Stimulated activated CD4-positive, alpha-beta T cell treated with anti-CD3 and anti-CD28 coated beads, Interleukin-2, amount 100 ng/mL, for 4 hours (primary cell): ENCODE measurements at places on chromosomes 6 and 20.

DNA sequence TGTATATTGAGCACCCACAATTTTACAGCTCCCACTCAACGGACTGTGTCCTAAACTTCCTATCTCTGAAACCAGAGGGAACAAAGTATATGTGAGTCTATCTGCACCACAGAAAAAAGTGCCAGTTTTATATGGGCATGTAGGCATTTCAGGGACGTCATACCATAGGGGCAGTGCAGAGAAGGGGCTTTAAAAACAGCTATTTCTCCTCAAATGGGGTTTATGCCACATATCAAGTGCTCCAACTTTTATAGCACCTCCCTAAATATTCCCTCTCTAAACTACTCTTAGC is 28.9 kb upstream of the ASF1A start:
- DNase-seq, result no peak

GRCh38 chr6:36934901-36935300 is 19.6 kb upstream of the PI16 start:
- no peak for DNase-seq

GRCh38 chr6:165744555-165745228 is 81.7 kb upstream of the PDE10A start:
- no peak for DNase-seq

DNA sequence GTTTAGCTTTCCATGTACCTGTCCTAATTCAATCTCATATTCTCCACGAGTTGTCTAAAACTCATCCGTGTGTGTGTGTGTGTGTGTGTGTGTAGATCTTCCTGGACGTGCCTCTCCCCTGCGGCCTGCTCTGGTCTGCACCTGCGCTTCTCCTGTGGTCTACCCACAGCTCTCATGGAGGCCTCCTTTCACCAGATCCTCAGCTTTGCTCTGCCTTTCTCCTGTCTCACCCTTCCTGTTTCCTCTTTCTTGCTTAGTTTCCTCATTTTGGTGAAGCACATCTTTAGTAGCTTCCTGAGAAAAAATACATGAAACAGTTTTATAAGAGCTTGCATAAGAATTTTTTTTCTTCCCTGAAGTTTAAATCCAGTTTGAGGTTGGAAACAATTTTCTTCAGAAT is 18.1 kb downstream of the SLX4IP start:
- DNase-seq, result no peak

- no peak for DNase-seq
Observed at GRCh38 chr20:40283689-40284088, 405.3 kb downstream of the MAFB start.

DNA sequence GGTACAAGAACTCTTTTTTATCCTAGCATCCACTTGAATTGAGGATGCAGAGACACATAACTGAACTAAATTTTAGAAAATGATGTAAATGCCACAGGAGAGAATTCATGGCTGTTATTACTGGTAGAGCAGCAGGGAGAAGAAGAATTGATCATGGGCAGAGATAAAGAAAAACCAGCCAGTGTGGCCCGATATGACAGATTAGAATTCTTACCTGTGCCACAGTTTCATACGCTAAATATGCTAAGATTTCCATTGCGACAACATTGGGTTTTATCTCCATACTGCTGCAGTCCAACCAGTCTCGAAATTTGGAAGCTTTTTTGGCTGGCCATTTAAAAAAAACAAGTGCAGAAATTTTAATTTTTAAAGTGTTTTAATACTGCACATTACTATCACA is 373.8 kb upstream of the RUNX2 start:
- DNase-seq, result no peak

DNA sequence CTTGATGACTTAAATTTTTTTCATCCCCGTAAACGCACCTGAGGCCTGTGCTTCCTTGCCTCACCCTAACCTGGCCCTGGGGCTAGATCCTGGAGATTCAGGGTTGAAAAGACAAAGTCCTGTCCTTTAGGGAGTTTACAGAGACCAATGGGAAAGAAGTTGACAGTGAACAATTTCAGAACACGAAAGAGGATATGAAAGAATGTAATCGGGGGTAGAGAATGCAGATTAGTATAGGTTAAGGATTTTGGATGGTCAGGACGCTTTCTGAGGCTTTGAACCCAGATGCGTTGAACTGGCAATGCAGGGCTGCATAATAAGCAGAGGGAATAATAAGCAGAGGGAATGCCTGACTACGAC is 1.7 kb upstream of the FBXO5 start:
- DNase-seq, result no peak

DNA sequence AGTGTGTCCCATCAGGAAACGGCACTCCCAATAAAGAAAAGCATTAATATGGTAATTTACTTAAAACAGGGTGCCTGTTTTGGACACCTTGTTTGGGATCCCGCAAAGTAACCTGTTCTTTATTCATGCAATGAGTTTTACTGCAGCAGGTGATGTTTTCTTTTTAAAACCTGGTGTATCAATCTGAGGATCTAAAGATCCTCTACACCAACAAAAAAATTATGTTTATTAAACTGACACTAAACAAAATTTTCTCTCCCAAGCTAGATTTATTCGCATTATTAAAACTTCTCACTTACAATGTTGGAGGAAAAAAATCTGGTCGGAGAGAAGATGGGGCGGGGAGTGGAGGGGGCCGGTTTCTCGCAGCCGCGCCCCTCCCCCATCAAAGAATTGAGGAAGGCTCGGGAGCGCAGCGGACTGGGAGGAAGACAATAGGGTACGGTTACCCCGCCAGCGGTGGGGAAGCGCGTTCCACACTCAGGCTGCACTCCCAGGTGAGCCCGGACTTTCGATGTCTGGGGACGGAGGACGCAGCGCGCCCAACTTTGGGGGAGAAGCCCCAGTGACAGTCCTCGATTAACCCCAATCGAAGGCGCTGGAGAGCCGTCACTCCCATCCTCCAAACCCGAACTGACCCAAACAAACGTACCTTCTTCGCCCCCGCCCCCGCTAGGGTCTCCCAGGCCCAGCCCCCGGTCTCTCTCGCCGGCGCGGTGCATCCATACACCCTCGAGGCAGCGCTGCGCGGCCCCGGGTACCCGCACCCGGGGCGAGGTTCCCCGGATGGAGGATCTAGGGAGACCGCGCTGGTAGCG is 1.3 kb downstream of the CD24 start:
- DNase-seq, result no peak

DNA sequence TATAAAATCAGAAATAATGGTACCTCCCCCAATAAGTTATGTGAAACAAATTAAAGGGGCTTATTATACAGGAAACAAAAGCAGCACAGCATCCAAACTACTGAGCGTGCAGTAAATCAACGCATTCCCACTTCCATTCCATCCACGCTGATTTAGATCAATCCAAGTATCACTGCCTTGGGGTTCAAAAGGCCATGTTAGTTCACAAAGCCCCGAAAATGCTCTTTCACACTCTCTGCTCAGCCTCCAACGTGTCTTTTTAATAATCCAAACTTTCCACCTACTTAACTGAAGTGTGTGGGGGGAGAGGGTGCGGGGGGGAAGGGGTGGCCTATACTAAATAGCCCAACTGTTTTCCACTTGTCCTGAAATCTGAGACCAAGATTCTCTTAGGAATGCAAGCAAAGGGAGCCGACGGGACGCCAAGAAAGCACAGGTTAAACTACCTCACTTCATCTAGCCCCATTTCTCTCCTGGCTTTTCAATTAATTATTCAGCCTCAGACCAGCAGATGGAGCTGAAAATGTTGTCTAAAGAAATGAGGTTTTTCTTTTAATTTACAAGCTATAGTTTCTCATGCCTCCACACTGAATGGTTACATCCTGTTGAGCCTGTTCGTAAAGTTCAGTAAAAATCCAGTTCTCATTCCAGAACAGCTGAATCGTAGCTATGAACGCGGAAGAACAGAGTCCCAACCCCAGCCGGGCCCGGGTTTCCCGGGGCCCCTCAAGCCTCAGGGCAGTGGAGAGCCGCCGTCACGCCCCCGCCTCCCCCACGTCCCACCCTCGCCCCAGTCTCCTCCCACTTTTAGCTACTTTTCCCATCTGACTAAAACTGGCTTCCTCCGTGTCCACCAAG is 1.0 kb upstream of the NXT1 start:
- DNase-seq, result peak; percentile 71

- DNase-seq, result no peak
Observed at GRCh38 chr6:122429323-122429722, 29.9 kb downstream of the HSF2 start.

GRCh38 chr20:35013421-35014411 is 58.0 kb downstream of the MYH7B start:
- DNase-seq, result no peak

- no peak for DNase-seq
Observed at GRCh38 chr6:69888482-69889233, 22.3 kb downstream of the COL19A1 start.
